ENCODE measurements at places on chromosomes 1 and 21. TPM values are rescaled to one million over a fixed set of nuclear protein-coding genes. Genes with fewer than 3 reads are reported as not detected.

The TFF2 gene
- total RNA-seq, result not detected

DNA sequence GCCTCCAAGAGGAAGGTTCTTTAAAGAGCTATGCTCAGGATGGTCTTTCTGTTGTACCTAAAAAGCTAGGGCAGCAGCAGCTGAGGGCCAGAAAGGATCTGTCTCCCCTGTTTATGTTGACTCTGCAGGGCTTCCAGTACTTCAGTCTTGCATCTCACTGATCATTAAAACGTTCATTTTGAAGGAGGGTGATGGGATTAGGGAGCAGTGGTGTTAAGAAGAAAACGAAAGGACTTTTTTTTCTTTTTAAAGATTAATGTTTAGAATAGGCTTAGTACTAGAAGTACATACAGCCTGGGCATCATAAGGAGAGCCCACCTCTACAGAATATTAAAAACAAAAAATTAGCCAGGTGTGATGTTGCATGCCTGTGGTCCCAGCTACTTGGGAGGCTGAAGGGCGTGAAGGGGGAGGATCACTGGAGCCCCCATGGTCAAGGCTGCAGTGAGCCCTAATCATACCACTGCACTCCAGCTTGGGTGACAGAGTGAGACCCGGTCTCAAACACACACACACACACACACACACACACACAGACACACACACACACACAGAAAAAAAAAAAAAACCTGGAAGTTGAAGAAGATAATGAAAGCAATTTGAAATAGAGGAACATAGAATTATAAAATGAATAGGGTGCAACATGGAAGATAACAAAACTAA lies 2.9 kb downstream of the CR1L start:
- DNase-seq, result no peak

GRCh38 chr1:91535441-91535840 lies 34.8 kb downstream of the CDC7 start:
- no peak for DNase-seq

DNA sequence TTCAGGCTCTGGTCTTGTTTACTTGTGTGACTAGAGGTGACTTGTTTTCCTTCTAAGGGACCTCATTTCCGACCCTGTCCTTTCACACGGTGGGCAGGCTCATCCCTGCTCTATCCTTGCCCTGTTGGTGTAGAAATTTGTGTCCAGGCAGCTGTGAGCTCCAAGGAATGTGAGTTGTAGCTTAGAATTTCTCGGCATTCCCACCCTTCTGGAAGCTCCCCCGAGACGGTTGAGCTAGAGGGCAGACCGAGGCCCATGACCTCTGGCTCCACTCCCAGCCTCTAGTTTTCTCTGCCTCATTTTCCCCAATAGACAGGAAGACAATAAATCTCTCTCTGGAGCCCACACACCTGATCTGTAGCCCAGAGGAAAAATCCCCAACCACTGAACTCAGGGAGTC lies 100.9 kb downstream of the NAV1 start:
- DNase-seq, result no peak

The SAMD13 gene
- not detected for total RNA-seq

The CACNA1E gene
- total RNA-seq, result not detected

GRCh38 chr1:180255536-180256340 lies 25.7 kb downstream of the LHX4 start:
- no peak for DNase-seq

The SLAMF7 gene
- total RNA-seq, result 0.39 TPM

- no peak for DNase-seq
These were observed 71.2 kb downstream of the PCNX2 start for GRCh38 chr1:233224311-233224710.

- DNase-seq, result no peak
These were observed 64.9 kb downstream of the KIFAP3 start for GRCh38 chr1:170009551-170009950.

The INKA2 gene
- 11.8 TPM for total RNA-seq

DNA sequence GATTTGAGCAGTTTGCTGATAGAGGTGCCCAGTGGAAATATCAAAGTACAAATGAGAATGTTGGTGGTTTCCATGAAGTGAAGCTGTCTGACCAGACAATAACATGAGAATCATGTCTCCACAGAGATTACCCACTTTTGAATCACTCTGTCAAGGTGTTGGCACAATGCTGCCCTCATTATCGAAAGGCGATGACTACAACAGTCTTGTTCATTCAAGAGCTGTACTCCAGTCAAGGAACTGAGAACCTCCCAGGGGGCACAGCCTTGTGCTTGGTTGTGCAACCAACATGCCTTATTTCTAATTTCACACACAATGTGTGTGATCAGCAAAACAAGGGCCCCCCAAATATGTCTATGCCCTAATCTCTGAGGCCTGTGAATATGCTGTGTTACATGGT lies 35.7 kb downstream of the ETS2 start:
- DNase-seq, result no peak

The MUTYH gene
- total RNA-seq, result 56.7 TPM

GRCh38 chr1:225544263-225544662 lies 108.7 kb downstream of the ENAH start:
- no peak for DNase-seq

GRCh38 chr1:51736702-51737101 lies 119.8 kb downstream of the OSBPL9 start:
- DNase-seq, result no peak

- DNase-seq, result no peak
These were observed 8.3 kb upstream of the KCNAB2 start for GRCh38 chr1:6037338-6037762.

The OR2T2 gene
- not detected for total RNA-seq

The BEND5 gene
- 1.5 TPM for total RNA-seq

DNA sequence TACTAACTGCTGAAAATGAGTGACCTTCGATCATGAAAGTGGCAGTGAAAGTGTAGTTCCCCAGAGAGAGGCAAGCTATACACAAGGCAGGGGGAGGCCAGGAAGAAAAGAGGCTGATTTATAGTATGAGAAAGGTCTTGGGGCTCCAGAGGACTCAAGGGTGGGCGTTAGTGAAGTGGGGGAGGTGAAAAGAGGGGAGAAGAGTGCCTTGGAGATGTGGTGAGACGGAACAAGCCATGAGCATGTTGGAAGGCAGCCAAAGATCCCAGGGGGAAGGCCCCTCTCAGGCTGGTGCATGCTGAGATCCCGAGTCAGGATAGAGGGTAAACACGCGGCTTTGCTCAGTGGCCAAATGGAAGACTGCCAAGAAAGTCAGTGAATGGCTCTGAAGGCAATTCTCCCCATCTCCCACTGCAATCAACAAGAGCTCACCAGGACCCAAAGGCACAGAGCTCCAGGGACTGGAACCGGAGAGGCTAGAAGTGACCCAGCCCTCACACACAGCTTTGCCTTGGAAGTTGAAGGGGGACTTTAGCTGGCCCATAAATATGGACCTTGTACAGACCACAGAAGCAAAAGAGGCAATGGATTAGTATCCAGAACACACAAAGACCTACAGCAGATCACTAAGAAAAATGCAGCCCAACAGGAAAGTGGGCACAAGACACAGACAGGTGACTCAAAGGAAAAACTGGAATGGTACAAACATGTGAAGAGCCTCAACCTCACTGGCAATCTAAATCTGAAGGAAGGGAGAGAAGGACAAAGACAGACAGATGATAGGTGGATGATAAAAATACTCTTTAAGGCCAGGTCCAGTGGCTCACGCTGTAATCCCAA lies 49.6 kb downstream of the HSF2BP start:
- no peak for DNase-seq

GRCh38 chr1:202143011-202143767 lies 1.3 kb downstream of the ARL8A start:
- DNase-seq, result peak; percentile 43

GRCh38 chr1:70778056-70778762 lies 269.4 kb downstream of the PTGER3 start:
- DNase-seq, result no peak

DNA sequence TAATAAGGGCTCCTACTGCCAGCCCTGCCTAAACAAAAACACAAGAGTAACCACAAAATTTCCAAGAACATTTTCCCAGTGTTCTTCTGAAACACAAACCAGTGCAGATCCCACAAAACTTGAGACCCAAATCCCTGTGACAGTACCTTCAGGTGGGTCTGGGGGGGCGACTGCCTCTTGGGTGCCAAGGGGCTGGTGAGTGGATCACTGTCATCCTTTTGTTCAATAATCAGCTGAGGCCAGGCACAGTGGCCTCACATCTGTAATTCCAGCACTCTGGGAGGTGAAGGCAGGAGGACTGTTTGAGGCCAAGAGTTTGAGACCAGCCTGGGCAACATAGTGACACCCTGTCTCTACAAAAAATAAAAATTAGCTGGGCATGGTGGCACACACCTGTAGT lies 87.6 kb downstream of the GLIS1 start:
- no peak for DNase-seq

The TTC4 gene
- 29.7 TPM for total RNA-seq

The LMOD1 gene
- 126 TPM for total RNA-seq

DNA sequence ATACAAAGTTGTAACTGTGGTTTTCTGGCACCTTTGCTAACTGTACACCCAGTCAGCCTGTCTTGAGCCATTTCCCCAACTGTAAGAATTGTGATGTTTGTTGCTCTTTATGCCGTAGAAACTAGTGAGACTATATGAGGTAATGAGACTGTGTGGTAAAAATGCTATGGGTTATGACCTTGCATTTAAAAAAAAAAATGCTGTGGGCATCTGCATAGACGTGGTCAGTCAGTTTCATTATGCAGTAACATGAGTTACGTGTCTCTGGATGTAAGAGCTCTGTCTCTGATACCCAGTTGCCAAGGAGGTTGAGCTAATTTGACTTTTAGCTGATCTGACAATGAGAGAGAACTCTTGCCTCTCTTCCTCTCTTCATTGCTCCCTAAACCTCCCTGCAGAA lies 80.6 kb upstream of the LAMC2 start:
- DNase-seq, result no peak

The CLEC20A gene
- total RNA-seq, result 1.5 TPM

The TNFRSF14 gene
- total RNA-seq, result 105 TPM

The LIPI gene
- total RNA-seq, result not detected

DNA sequence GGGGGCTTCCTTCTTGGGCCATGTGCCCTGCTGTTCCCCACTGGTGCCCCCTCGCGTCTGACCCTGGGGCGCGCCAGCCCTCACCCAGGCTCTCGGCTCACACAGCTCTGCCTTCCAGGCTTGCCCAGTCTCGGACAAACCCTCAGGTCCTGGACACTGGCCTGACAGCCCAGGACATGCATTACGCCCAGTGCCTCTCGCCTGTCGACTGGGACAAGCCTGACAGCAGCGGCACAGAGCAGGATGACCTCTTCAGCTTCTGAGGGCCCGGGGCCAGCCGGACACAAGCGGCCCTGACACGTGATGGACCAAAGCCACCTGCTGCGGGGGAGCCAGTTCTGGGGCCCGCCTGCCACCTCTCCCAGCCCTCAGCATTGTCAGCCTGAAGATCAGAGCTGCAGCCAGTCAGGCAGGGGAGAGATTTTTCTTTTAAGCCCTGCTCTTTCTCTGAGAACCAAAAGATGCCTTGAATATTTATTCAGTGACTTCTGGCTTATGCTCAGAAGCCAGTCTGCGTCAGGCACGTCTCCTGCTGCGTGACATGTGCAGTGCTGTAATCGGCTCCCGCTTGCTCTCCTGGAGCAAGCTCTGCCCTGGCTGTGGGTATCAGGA lies 23.4 kb downstream of the LDLRAP1 start:
- DNase-seq, result peak; percentile 41

DNA sequence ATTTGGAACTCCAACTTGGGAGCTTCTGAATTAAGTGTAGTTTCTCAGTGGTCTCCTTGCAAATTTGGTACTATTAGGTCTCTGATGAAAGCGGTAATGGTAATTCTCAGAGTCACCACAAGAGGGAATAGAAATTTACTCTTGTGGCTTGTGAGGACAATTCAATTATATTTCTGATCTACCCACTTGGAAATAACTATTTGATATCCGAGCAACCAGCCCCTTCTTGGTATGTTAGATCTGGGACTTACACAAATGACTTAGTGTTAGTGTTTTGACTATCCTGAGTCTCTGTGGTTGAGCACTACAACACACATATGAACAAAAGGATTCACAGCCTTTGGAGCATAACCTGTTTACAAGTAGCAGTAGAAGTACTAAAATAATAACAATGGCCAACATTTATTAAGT lies 68.1 kb downstream of the RPS6KA1 start:
- DNase-seq, result no peak

GRCh38 chr1:60059468-60059867 lies 14.1 kb downstream of the C1orf87 start:
- DNase-seq, result no peak

The NGF gene
- 4.6 TPM for total RNA-seq

- no peak for DNase-seq
These were observed 53.7 kb downstream of the ZNF697 start for GRCh38 chr1:119594376-119594775.

DNA sequence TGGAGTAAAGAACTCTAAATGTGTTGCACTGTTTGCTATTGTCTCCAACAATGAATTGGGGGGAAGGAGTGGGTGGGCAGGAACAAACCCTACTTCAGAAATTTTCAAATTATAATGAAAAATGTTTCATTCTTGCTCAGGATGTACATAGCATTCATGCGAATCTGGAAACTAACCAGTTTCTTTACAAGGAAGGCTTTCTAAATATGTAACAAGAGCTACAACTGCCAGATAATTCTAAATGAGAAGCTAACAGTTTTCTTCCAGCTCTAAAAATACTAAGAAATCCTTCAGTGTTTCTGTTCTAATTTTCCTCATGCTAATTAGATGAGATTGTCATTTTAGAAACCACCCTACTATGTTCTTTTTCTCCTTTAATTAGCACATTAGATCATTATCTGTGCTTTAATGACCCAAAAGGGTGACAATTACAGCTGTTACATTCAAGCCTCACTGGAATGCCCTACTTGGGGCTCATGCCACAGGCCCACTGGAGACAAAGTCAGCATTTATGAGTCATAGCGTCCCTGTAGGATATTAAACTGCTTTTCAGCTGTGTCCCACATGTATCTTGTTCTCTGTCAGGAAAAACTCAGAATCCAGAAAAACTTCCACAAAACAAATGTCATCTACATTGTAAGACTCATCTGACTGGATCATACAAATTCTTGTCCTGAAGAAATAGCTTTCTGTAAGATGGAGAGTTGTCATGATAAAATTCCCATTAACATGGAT lies 804.6 kb upstream of the CXADR start:
- DNase-seq, result no peak

- DNase-seq, result no peak
These were observed 95.9 kb upstream of the ETS2 start for GRCh38 chr21:38709876-38710275.

GRCh38 chr21:35681946-35682345 lies 378.4 kb downstream of the SETD4 start:
- no peak for DNase-seq

DNA sequence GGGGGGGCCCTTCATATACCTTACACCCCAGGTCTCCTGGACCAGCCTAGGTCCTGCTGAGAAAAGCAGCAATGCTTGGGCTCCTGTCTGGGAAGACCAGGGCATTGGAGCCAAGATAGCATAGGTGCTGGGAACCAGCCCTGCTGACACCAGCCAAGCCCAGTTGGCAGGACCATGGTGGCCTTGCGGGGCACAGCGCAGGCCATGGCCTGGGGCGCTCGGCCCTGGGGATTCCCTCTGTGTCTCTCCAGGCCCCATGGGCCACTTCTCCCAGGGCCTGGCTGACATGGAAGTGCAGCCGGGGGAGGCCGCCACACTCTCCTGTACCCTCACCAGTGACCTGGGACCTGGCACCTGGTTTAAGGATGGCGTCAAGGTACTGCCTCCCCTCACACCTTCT lies 23.3 kb downstream of the IGFN1 start:
- DNase-seq, result no peak

The SLC2A1 gene
- total RNA-seq, result 3,175 TPM

The SLC45A3 gene
- 2.9 TPM for total RNA-seq

GRCh38 chr1:192652159-192652558 lies 16.2 kb downstream of the RGS13 start:
- DNase-seq, result no peak

The PCP4 gene
- not detected for total RNA-seq
